ENCODE measurements at places on chromosomes 13 and 19.

GRCh38 chr13:109592770-109593169 is 193.6 kb downstream of the IRS2 start:
- DNase-seq = no peak

DNA sequence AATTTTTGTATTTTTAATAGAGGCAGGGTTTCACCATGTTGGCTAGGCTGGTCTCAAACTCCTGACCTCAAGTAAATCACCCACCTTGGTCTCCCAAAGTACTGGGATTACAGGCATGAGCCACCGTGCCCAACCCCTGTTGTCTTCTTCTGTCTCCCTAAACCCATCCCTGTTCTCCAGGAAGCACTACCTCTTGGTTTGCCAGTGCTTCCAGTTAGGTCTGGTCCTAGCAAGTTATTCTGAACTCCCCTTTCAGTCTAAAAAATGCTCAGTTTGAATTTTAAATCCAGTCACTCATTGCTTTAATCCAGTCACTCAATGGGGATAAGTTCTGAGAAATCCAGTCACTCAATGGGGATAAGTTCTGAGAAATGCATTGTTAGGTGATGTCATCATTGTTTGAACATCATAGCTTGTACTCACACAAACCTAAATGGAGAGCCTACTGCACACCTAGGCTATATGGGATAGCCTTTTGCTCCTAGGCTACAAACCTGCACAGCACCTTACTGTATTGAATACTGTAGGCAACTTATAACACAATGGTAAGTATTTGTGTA is 8.0 kb upstream of the ATP4A start:
- no peak for DNase-seq

DNA sequence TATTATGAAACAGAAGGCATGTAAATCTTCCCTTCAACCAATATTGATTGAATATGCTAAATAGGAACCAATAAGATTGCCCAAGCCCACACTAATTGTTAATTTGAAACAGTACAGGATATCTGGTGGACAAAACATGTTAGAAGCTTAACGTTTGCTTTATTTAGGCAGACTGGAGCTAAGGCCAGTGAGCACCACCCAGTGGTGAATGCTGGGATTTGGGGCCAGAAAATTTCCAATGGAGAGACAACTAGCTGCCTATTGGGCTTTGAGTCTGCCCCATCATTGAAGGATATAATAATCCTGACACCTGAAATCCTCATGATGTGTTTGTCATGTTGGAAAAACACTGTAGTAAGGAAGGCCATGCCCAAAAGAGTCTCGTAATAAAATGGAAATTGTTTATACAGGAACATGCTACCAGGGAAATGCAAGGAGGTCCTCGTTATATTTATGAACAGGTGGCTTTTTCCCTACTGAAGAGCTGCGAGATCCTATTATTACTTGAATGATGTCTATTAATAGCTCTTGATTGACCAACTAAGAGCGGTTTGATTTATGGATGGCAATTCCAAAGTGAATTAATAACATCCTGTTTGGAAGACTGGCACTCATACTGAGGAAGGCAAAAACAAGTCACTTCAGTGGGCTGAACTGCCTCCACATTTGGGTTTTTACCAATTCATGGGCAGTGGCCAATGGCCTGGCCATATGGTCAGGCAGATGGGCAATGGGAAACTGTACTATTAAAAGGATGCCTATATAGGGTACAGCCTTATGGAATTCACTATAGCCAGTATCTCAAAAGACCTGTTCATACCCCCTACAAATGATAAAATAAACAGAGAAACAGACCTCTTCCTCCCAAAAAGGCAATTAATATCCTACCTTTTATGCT is 8.7 kb downstream of the SIGLECL1 start:
- peak; percentile 37 for DNase-seq

DNA sequence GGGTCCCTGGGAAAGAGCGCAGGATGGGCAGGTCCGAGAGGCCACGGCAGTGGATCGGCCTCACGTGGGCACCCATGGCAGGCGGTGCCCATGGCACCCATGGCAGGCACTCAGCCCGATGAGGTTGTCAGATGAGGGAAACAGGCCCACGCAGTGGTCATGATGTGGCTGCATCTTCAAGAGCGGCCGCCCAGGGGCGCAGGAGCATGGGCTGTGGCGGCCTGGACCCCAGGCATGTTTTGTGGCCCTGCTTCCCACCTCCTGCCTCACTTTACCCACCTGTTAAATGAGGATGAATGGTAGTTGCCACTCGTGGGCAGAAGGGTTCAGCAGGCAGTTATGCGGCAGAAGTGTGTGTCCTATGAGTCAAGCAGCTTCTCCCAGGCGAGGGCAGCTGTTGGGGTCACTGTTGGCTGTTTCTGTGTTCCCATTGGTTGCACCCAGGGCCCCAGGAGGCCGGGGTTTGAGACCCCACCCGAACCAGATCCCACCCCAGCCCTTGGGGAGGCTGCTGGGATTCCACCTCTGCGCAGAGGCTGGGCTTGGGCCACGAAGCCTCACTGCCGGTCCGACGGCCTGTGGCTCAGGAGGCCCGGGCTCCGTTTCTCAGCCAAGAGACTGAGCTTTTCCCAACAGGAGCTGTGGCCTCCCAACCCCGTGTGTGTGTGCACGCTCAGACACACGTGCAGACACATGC is 30.0 kb downstream of the CSNK1G2 start:
- DNase-seq = no peak

- no peak for DNase-seq
These were observed 50.4 kb upstream of the CALM3 start for GRCh38 chr19:46550684-46551083.

DNA sequence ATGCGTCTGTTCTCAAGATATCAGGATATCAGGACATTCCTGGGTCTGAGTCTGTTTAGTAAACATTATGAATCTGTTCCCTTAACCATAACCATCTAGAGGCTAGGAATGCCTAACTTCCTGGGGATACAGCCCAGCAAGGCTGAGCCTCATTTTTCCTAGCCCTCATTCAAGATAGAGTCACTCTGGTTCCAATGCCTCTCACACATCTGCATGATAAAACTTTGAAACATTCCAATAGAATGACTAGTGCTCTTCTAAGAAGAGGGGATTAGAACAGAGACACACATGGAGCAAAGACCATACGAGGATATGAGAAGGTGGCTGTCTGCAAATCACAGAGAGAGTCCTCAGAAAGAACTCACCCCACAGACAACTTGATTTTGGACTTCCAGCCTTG is 20.6 kb upstream of the CABP5 start:
- no peak for DNase-seq

- DNase-seq = no peak
These were observed 2.3 kb downstream of the OR7C2 start for GRCh38 chr19:14943601-14944000.

- DNase-seq = no peak
These were observed 1330.1 kb upstream of the SPRY2 start for GRCh38 chr13:81671064-81671463.

DNA sequence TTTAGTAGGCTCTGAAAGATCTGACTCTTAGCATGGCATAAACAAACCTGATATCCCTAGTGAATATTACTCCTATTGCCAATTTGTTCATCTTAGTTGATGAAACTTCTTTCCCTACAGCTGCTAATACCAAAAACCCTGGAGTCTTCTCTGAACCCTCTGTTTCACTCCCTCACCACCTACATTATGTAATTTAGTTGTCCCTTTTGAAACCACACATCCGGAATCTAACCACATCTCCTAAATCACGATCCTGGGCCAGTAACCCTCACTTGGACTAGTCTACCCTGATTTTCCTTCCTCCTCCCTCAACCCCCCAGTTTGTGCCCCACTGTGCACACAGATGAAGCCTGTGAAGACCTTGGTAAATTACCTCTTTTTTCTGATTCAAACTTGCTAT is 1.2 kb downstream of the ZNF256 start:
- no peak for DNase-seq

DNA sequence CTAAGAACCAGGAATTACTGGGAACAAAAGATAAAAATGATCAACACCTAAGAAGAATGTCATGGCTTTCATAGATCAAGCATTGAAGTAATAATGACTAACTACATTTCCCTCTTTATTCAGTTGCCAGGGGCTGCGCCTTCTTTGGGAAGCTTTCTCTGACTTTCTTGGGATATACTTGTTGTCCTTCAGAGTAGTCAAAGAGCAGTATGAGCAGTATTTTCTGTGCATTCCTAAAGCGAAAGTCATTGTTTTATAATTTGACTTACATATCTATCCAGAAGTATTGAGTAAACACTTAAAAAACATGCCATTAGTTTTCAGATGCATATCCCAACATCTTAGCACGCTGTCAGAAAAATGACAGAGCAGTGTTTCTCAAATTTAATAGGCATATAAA is 2412.4 kb downstream of the PCDH9 start:
- no peak for DNase-seq

DNA sequence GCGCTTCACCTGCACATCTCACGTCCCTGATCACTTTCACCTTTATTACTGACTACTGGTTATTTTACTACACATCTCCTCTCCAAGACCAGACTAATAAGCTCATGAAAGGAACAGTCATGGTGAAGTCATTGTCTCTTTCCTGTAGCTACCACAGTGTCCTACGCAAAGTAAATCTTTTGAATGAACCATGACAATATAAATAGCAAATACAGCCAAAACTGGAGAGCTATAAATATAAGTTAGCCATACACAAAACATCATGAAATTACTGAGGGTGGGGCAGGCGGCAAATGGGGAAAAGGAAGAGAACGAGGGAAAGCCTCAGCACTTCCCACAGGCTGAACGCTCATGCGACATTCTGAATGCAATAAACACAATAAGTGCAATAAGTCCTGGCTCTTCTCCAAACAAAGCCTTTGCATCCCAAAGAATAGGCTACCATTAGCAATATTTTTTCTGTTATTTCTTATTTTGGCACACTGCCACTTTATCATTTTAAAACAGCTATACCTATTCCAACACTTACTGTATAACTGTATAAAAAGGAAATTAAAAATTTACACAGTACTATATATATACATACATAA is 62.5 kb downstream of the TUBGCP3 start:
- DNase-seq = no peak

DNA sequence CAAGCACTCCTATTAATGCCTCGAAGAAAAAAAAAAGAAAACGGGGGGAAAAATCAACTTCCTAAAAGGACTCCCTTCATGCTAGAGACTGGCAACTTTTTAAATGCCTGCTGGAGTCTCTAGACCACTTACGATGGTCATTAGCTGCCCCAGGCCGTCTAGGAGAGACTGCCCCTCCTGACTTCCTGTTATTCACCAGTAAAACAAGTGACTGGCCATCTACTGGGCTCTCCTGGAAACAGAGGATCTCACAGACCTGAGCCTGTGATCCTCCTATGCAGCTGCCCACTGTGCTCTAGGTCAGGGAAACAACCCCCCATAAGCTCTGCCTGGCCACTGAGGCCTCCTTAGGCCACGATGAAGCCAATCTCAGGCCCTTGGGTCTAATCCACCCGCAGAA is 7.4 kb downstream of the ZNF266 start:
- DNase-seq = no peak

- peak; percentile 14 for DNase-seq
These were observed 60.8 kb downstream of the ALOX5AP start for GRCh38 chr13:30796132-30796572.

- DNase-seq = no peak
These were observed 6.7 kb downstream of the NANOS3 start for GRCh38 chr19:13883516-13884064.

DNA sequence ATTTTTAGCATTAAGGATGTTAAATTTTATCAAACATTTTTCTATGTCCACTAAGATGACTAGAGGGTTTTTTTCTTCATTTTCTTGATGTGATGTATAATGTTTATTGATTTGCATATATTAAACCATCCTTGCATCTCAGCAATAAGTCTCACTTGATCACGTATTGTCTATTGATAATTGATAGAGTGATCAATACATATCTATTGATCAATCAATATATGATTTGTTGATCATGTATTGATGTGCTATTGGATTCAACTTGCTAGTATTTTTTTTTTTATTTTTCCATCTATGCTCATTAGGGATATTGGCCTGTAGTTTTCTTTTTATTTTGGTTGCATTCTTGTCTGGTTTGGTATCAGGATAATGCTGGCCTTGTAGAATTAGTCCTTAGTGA is 2202.0 kb downstream of the PCDH9 start:
- no peak for DNase-seq

DNA sequence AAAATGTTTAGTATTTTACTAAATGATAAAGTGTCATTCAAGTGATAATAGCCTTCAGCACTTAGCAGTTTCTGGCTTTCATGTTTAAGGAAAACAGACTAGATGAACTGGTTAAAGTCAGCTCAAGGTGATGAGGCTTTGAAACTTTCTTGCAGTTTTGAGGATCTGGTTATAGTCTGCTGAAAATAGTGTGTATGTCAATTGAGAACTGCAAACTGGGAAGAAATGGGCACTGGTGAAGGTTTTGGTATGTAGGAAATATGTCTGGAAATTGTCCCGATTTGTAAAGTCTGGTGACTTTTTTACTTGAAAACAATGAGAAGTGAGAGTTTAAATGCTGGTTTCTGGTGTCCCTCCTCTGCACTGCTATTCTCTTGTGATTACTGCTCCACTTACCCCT is 36.8 kb upstream of the SOX21 start:
- DNase-seq = no peak

GRCh38 chr19:3033595-3034405 is 4.7 kb upstream of the TLE2 start:
- DNase-seq = no peak

GRCh38 chr19:7522923-7523667 is 671 bp downstream of the MCOLN1 start:
- no peak for DNase-seq

GRCh38 chr13:102141625-102142472 is 260.0 kb downstream of the FGF14 start:
- DNase-seq = peak; percentile 1

- DNase-seq = no peak
These were observed 141.3 kb downstream of the FGF9 start for GRCh38 chr13:21812192-21812626.

DNA sequence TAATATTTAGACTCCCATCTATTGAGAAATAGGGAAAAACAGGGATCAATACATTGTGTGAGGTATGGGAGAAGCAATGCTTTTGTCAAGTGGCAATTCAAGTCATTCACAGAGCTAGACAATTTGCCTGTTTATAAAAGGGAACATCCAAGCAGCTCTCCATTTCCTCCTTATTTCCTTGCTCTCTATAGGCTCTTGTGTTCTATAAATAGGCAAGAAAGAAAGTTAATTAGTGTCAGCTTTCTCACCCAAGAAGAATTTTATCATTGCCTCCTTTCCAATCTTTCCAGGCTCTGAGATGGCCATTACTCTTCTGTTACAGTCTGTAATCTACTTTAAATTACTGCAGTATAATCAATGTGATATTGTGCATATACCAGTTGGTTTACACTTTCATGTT is 199.9 kb downstream of the LHFPL6 start:
- no peak for DNase-seq

GRCh38 chr13:91375116-91375729 is 23.2 kb upstream of the GPC5 start:
- DNase-seq = peak; percentile 85

- peak; percentile 1 for DNase-seq
These were observed 598.1 kb downstream of the TBC1D4 start for GRCh38 chr13:74883834-74884233.

GRCh38 chr13:113061796-113062425 is 43.7 kb upstream of the F7 start:
- DNase-seq = no peak

Data from OCI-LY7 (cell line).